Head of caudate nucleus (tissue), 42 donors: ENCODE measurements at places on chromosomes 2 and 18.

GRCh38 chr2:55108456-55109160 is 58.4 kb upstream of the RTN4 start:
- no peak for DNase-seq

DNA sequence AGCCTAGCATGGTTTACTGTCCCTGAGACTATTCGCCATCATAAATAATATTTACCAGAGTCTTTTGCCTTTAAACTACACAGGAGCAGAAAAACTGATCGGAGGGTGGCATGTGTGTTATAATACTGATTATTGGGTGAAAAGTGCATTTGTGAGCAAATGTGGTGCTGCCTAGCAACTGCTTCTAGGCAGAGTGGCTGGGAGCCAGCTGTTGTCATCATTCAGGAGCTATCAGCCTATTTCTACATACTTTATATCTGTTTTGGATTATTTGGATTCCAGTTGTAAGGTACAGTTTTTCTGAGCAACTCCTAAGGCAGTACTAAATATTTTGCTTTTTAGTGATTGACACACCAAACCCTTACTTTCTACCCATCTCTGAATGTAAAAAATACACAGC is 75.0 kb upstream of the MSTN start:
- peak; percentile 44 for DNase-seq

DNA sequence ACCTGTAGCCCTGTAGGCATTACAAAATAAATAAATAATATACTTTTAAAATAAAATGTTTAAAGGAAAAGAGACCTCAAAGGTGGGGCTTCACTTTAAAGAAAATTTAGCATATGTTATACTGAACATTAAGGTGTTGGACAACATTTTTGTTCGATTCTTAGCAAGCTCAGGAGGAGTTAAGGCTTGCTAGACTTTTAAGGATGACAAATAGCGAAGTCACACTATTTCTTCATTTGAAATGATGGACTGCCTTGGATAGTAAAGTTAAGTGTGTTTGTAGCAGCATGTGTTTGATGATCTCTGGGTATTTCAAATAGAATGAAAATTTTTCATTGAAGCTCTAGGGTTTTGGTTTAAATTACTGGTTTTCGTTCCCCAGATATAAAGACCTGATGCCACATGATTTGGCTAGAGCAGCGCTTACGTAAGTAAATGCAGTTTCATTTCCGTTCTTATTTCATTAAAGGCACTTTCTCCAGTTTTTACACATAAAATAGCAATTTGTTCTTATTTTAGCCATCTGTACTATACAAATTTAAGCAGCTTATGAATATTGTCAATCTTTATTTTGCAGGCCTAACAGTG is 24.9 kb downstream of the HADHB start:
- no peak for DNase-seq

DNA sequence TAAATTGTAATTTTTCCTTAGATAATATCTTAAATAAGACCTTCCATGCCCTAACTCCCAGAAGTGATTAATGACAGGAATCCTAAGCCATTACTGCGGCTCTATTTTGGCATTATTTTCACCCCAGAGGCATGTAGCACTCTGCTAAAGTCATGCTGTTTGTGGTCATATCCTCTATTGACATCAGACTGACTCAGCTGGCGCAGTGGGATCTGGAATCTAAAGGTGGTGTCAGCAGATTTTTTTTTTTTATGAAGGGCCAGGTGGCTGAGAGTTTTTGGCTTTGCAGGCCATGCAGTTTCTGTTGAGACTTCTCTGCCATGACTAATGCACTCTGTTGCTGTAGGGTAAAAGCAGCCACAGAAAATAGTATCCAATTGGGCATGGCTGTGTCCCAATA is 64.1 kb upstream of the ACVR1C start:
- no peak for DNase-seq

- no peak for DNase-seq
These were observed 35.6 kb downstream of the HDAC4 start for GRCh38 chr2:239365071-239365781.

DNA sequence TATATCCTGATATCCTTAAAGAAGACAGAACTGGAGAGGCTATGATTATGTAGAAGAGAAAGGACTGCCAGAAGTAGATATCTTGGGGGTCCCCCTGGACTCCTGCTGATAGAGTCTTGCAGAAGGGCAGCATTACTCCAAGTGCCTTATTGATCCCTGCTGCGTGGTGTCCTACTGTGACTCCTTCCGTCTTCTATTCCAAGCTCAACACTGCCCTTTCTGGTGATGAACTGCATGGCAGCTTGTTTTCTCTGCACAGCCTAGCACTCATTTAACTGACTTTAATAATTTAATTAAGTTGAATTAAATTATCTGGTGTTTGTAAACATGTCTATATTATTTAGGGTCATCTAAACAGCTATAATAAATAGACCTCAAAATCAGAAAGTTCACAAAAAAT is 194.1 kb upstream of the DSEL start:
- DNase-seq, result no peak

DNA sequence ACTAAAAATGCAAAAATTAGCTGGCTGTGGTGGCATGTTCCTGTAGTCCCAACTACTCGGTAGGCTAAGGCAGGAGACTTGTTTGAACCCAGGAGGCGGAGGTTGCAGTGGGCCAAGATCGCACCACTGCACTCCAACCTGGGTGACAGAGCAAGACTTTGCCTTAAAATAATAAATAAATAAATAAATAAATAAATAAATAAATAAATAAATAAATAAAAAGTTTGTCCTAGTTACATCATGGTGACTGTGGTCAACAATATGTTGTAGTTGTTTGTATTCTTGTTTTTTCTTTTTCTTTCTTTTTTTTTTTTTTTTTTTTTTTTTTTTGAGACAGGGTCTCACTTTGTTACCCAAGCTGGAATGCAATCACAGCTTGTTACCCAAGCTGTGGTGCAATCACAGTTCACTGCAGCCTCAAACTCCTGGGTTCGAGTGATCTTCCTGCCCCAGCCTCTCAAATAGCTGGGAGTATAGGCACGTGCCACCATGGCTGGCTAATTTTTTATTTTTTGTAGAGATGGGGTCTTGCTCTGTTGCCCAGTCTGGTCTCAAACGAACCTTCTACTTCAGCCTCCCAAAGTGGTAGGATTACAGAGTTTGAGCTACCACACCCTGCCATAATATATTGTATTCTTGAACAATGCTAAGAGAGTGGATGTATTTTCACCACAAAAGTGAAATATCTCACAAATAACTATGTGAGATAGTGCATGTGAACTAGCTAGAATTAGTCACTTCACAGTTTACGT is 185.0 kb downstream of the PHLPP1 start:
- no peak for DNase-seq

DNA sequence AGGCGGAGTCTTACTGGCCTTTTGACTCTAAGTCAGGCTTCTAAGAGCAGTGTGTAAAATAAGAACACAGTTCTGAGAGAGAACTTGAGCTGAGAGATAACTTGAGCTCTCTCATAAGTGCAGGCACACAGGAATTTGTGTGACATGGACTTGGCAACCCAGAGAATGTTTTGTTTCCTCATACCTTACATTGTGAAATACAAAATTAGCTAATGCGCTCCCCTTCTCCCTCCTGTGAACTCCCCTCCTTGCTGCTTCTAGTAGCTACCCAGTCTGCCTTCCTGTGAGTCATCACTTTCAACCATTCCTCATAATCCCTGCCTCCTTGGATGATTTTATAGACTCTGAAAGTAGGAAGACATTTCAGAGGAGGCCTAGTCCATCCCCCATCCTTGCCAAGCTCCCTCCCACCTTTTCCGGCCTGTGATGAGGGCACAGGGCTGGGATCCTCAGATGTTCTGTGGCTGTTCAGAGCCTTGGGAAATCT is 22.6 kb downstream of the FER1L5 start:
- DNase-seq, result peak; percentile 37

DNA sequence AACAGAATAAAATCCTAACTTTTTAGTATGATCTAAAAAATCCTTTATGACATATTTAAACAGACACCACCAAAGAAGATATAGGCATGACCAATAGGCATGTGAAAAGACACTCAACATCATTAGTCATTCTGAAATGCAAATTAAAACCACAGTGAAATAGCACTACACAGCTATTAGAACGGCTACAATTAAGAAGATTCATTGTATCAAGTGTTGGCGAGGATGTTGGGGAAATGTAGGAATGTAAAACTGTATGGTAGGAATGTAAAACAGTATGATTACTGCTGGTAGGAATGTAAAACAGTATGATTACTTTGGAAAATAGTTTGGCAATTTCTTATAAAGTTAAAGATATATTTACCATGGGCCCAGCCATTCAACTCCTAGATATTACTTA is 253.3 kb upstream of the TCF4 start:
- DNase-seq, result no peak

DNA sequence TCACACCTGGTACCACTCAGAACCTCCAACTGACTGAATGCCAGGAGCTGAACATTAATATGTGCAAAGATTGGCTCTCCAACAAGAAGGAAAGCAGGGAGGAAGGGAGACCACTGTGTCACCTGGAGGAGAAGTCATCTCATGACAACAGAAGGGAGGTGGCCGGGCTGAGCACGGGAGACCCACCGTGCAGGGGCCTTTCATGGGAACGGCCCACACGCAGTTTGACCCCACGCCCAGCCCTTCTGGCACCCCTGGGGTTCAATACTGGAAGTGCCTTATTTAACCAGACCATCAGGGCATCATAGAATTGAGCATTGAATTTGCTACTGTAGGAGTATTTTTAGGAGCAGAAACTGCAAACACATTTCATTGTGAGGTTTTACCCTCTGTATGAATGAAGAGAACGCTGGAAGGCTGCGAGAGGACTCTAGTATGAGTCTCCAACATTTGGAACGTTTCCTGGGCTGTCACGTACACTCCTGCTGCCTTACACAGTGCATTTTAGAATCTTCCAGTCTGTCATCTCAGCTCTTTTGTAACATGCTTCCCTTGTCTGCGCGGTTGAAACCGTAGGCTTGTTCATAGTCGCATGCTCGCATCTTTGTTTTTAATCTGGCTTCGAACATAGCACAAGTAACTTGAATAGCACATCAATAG is 132.1 kb downstream of the NFATC1 start:
- DNase-seq, result no peak

GRCh38 chr2:72367530-72368225 is 220.0 kb upstream of the CYP26B1 start:
- peak; percentile 14 for DNase-seq

DNA sequence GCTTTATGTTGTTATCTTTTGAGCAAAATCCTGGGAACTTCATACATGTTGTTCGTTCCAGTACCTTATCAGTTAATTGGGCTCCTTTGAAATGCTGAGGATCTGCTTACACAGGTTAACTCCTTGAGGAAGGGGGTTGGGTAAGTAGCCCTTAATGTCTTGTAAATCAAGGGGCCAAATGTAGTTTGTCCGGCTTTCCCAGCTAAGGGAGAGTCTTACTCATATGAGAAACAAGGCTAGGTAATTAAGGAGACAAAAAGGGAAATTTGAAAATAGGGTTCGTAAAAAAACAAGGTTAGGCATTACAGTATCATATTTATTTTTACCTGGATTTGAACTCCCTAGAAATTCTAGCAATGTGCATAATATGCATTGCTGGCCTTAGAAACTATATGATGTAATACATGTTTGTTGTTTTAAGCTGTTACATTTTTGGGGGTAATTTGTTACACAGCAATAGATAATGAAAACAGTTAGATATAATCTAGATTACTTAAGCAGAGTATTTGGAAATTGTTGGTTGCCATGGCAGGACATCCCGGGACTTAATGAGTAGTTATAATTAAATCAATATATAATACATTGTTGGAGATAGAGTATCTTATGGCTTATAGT is 30.9 kb upstream of the RNF149 start:
- DNase-seq, result no peak

GRCh38 chr18:46632401-46633071 is 24.5 kb downstream of the LOXHD1 start:
- peak; percentile 63 for DNase-seq

GRCh38 chr18:32771169-32771751 is 1.6 kb downstream of the KLHL14 start:
- DNase-seq, result no peak

DNA sequence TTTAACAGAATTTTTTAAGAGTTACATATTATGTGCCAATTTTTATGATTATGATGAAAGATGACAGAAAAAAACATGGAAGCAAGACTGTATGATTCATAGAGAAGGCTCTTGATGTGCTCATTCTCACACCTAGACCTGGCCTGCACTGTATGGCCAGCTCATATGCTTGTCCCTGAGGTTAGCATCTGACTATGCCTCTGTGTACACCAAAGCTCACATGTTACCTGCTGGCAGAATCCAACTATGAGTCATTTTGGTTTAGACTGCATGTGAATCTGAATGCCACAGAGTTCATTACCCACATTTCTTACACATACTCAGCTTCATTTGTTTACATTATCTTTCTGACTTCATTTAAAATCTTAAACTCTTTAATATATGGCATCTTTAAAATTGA is 139.0 kb downstream of the DSC3 start:
- DNase-seq, result no peak

- no peak for DNase-seq
These were observed 19.3 kb downstream of the MAPK4 start for GRCh38 chr18:50579061-50579774.

GRCh38 chr2:144268036-144268678 is 251.8 kb downstream of the ZEB2 start:
- DNase-seq, result no peak

DNA sequence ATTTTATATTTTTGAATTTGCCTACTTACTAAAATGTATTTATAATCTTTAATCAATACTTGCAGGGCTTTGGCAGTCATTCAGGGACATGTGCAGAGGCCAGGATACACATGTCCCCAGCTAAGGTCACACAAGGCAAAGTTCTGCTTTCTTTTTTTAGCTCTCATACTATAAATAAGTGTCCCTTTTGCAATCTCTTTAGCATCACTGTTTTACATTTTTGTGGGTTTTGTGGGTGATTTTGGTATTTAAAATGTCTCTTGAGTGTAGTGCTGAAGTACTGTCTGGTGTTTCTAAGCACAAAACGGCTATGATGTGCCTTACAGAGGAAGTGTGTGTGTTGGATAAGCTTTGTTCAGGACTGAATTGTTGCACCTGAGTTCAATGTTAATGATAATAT is 309.0 kb upstream of the GULP1 start:
- DNase-seq, result no peak

DNA sequence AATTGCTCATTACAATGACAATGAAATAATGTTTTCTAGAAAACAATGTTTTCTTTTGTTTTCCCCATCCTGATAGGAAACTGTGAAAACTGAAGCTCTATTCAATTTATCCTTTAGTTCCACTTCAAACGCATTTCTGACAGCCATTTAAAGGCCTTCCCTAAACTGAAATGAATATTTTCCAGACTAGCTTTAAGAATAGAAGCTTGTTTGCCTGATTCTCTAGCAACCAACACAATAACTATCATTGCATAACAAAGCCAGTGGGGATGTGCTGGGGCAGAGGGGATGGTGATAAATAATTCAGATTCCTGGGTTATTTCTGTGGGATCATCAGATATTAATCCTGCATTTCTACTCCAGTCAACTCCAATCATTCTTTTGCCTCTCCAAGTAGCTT is 427.1 kb downstream of the RND3 start:
- no peak for DNase-seq

GRCh38 chr2:37466533-37467222 is 122.2 kb downstream of the QPCT start:
- DNase-seq, result no peak

- DNase-seq, result no peak
These were observed 8.4 kb upstream of the NR4A2 start for GRCh38 chr2:156340804-156341451.
